ENCODE measurements at places on chromosomes 2 and 18.

- DNase-seq, result no peak
Observed at GRCh38 chr2:96811917-96812316, 4.2 kb upstream of the CNNM3 start.

DNA sequence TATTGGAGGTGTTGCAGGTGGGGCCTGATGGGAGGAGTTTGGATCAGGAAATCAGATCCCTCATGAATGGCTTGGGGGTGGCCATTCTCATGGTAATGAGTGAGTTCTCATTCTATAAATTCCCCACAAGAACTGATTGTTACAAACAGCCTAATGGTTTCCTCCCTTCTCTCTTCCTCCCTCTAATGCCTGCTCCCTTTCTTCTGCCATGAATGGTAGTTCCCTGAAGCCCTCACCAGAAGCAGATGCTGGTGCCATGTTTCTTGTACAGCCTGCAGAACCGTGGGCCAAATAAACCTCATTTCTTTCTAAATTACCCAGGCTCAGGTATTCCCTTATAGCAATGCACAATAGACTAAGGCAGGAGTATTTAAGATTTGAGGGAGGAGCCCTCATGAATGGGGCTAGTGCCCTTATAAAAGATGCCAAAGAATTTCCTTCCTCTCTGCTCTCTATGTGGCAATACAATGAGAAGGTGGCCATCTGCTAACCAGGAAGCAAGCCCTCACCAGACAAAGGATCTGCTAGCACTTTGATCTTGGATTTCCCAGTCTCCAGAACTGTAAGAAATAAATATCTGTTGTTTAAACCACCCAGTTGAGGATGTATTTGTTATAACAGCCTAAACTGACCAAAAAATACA, 251.8 kb downstream of the ZEB2 start:
- DNase-seq, result no peak

- DNase-seq, result no peak
Observed at GRCh38 chr2:50773211-50773932, 258.6 kb downstream of the NRXN1 start.

DNA sequence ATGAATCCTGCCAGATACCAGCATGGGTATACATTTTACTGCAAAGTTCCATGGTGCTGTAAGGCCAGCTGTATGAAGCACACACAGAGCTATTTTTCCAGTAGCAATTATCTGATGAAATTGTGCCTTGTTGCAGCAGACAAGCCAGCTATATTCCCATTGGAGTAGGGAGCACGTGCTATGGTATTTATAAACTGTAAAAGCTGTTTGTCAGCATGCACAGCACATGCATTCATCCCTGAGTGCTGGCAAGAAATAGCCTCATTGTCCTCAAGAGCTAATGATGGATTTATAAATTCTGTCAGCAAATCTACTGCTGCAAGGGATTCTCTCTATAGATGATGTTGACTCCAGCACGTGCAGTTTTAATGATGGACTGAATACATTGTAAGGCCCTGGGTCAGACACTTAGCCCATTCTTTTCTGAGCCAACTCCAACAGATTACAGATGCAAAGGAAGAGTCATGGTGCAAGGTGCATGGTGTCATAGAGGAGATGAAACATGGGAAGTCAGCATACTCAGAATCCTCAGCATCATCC, 61.7 kb downstream of the KCNS3 start:
- DNase-seq, result no peak

DNA sequence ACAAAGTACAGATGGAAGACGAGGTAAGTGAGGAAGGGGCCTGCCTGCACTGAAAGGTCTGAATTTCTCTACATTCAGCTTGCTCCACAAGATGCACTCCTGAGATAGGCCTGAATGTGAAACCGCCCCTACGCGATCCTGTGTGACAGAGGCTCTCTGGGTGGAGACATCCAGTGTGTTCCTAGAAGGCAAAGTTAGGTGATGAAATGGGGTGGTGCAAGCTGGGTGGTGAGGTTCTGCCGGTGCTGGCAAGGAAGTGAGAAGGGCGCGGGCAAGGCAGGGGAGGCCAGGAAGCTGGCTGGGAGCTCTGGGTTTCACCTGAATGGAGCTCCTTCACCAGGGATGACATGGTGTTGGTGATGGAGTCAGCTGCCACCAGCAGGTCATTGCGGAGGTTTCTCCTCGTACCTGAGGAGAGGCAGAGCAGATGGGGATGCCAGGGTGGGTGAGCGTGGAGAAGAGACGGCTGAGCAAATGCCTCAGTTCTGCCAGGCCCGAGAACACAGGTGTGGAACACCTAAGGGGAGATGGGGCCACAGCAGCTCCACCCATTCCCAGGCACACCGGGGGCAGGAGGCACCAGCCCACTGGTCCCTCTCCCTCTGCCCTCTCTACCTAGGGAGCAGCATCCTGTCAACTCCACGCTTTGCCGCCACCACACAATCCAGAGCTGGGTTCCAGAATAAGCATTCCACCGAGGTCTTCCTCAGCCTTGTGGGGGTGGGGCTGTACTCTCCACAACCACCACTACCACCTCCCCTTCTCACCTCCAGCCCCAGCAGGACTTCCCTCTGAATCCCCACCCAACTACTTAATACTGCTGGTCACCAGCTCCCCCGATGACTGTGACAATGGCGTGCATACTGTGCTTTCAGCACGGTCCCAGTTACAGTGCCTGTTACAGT, 45.5 kb upstream of the DNMT3A start:
- no peak for DNase-seq

DNA sequence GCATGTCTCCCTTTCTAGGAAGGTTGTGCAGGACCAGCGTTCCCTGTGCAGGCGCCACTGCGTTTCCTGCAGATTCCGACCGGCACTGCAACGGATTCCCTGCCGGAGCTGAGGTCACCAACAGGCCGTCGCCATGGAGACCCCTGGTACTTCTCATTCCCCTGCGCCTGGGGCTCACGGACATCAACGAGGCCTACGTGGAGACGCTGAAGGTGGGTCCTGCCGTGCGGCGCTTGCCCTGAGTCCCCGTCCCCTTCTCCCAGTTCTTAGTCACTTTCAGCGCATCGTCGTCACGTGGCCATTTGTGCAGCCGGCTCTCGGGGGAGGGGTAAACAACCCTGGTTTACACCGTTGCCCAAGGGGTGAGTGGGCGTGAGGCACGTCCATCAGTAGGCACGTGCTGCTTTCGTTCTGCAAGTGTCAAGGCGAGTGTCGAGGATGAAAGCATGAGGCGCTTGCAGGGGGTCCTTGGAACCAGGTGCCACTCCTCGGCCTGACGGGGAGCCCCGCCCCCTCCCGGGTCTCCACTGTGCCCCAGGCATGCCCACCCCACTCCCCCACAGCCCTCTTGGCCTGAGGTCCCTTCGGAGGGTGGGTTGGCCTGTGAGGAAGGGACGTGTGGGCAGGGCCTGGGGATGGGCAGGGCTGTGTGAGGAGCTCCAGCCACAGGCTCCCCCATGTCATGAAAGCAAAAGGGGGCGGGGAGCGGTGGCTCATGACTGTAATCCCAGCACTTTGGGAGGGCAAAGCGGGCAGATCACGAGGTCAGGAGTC, 19.8 kb downstream of the DTYMK start:
- DNase-seq, result no peak

GRCh38 chr18:12113999-12114646, 20.5 kb downstream of the ANKRD62 start:
- DNase-seq, result no peak

GRCh38 chr2:220246386-220246785, 619.0 kb downstream of the SLC4A3 start:
- no peak for DNase-seq

- DNase-seq, result no peak
Observed at GRCh38 chr2:15117409-15118050, 443.6 kb downstream of the NBAS start.

GRCh38 chr2:7289697-7290096, 372.5 kb downstream of the RNF144A start:
- DNase-seq, result no peak

GRCh38 chr2:20400787-20401488, 45.9 kb upstream of the RHOB start:
- DNase-seq, result no peak

DNA sequence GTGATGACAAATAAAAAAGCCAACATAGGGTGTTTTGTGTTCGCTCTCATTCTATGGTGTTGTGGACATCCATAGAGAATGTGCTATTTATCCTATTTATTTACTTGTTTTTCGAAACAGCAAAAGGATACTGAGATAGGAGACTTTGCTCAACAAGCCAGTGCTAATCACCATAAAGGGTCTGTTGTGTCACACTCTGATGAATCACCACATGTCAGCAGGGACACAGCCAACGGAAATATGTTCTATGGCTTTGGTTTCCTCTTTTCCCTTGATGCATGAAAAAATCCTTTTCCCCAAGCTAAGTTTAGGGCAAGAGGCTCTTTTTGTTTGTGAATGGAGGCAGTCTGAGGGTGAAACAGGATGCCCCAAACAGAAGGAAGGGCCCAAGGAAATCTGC, 154.3 kb downstream of the RNF152 start:
- DNase-seq, result no peak

DNA sequence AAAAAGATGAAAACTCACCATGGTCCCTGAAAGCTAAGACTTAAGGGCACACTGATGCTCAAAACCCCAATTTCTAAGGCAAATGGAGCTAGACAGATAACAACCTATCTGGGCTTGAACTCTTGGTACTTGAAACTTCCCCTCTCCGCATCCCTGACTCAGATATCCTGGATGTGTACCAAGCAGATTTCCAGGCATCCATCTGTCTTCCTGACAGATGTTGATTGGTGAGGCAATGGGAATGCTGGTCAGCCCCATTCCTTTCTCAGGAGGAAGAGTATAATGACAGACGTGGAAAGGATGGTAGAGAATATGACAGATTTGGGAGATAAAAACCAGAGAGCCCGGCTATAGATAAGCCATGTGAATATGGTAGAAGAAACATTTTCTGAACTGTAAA, 69.2 kb downstream of the ADD2 start:
- DNase-seq, result no peak

DNA sequence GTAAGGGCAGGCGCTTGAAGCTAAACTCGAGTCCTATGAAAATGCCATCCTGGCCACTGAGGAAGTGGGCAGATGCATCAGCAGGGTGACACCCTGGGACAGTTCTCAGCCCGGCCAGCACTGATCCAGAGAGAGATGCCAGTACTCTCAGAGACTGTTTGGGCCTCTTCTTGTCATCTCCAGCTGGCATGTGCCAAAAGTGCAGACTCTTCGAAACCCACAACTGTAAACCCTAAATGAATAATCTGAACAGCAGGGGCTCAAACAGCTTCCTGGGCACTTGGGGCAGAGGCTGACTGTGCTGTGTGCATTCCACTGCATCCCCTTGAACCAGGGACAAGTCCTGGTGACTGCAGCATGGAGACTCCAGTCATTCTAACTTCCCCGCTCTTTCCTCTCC, 204.2 kb upstream of the SMAD2 start:
- no peak for DNase-seq

- DNase-seq, result no peak
Observed at GRCh38 chr2:197310987-197311420, 424 bp upstream of the ANKRD44 start.

GRCh38 chr18:47492691-47493090, 241.2 kb upstream of the SKOR2 start:
- no peak for DNase-seq

DNA sequence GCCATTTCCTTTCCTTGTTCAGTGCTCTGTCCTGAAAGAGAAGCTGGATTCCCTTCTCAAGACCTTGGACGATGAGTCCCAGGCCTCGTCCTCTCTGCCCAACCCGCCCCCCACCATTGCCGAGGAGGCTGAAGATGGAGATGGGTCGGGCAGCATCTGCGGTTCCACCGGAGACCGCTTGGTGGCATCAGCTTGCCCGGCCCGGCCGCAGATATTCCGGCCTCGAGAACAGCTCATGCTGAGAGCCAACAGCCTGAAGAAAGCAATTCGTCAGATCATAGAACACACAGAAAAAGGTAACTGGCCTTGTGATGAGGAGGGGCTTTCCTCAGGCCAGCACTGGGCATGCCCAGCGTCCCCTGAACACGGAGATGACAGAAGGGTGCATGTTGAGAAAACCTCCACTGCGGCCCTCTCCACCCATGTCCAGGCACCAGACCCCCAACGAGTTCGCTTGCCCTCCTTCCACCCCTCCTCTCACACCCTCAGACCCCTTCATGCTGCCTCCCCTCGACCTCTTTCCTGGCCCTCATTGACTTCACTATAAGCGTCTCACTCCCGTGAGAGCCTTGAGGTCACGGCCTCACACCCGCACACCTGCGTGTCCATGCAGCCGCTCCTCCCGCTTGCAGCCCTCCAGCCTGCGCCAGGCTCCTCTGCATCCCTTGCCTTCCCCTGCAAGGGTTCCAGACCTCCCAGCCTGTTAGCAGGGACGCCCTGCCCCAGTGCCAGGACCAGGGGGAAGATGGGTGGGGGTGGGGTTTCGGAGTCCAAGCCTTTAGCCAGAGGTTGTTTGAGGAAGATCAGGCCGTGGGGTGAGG, 95.0 kb downstream of the DGKD start:
- DNase-seq, result no peak

GRCh38 chr2:55952415-55952814, 28.8 kb upstream of the EFEMP1 start:
- DNase-seq, result peak; percentile 14

- no peak for DNase-seq
Observed at GRCh38 chr2:173387079-173387478, 32.4 kb downstream of the CDCA7 start.

DNA sequence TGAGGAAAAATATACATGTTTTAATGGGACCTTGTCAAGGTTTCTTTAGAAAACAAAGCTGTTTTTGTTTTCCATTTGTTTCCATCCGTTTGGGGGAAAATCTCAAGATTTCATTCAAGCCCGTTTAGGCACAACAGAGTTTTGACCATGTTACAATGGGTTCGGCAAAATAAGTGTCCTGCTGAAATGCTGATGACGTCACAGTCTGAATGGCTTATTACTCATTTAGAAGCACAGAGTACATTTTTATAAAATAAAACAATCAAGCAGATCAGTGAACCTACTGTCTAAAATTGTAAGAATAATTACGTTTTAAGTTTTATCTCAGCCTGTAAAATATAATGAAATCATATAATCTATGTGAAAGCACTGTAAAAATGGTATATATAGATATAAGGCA, 174.2 kb downstream of the MYT1L start:
- no peak for DNase-seq

GRCh38 chr2:136399667-136400289, 281.8 kb upstream of the CXCR4 start:
- DNase-seq, result no peak

- peak; percentile 29 for DNase-seq
Observed at GRCh38 chr2:145744541-145745386, 1224.8 kb upstream of the ZEB2 start.

DNA sequence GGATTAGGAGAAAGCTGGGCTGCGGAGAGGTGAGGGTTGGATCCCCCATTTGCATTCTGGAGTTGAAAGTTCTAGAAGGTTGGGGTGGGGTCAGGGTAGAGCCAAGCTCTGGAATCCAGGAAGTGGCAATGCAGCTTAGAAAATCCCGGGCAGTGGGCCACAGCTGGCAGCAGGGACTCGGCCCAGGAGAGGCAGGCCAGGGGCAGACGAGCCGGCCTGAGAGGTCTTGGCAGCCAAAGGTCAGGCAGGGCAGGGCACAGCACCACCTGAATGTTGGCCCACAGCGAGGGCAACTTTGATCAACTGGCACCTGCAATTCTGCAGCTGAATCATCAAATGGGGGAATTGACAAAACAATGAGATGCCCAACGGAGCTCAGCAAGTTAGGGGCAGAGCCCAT, 139.2 kb downstream of the INHBB start:
- no peak for DNase-seq

All from K562 (cell line).